ENCODE measurements at places on chromosomes 1 and 21.

- DNase-seq: no peak
These were observed 30.1 kb downstream of the RGS5 start for GRCh38 chr1:163172596-163172995.

DNA sequence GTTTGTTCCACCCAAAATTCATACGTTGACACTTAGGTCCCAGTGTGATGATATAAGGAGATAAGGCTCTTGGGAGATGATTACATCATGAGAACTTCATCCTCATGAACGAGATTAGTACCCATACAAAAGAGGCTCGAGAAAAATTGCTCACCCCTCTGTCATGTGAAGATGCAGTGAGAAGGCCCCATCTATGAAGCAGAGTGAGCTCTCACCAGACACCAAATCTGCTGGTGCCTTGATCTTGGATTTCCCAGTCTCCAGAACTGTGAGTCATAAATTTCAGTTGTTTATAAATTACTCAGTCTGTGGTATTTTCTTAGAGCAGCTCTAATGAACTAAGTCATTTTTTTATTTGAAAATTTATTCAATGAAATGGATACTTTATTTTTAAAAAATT is 42.6 kb upstream of the USP25 start:
- DNase-seq: no peak

DNA sequence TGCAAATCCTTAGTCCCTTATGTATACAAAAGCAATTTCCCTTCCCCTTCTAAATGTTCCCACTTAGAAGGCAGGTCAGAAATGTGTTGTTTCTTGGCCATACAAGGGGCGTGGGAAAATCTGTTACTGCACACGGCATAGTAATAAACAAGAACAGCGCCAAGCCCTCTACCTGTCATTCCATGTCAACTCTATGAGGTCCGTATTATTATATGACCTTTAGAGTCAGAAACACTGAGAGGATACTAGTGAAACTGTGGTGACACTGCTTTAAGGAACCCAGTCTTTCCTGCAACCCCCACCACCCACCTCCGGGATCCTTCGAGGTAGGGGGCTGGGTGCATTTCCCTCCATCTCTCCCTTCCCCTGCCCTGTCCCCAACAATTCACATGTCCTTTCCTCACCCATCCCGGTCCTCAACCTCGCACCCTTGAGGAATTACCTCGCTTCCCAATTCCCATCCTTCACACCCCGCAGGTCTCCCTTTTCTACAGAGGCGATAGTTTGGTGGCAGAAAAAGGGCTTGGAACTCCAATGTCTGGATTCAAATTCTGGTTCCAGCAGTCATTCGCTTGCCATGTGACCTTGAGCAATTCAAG is 647 bp downstream of the SDHB start:
- DNase-seq: no peak

DNA sequence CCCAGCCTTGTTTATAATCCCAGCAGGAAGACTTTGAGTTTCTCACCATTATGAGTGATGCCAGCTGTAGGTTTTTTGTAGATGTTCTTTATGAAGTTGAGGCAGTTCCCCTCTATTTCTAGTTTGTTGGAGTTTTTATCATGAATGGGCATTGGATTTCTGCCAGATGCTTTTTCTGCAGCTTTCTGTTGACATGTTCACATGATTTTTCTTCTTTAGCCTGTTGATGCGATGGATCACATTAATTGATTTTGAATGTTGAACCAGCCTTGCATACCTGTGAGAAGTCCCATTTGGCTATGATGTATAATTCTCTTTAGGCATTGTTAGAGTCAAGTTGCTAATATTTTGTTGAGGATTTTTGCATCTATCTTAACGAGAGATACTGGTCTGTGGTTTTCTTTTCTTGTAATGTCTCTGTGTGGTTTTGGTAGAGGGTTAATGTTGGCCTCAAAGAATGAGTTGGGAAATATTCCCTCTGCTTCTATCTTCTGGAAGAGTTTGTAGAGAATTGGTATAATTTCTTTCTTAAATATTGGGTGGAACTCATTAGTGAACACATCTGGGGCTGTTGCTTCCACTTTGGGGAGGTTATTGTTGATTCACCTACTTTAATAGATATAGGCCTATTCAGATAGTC is 33.2 kb downstream of the ZBTB40 start:
- DNase-seq: no peak

- no peak for DNase-seq
These were observed 329.5 kb downstream of the NPHP4 start for GRCh38 chr1:5662744-5663126.

GRCh38 chr1:208113011-208113410 is 131.2 kb downstream of the PLXNA2 start:
- no peak for DNase-seq

- DNase-seq: no peak
These were observed 41.6 kb upstream of the PPIAL4F start for GRCh38 chr1:144551107-144551542.

DNA sequence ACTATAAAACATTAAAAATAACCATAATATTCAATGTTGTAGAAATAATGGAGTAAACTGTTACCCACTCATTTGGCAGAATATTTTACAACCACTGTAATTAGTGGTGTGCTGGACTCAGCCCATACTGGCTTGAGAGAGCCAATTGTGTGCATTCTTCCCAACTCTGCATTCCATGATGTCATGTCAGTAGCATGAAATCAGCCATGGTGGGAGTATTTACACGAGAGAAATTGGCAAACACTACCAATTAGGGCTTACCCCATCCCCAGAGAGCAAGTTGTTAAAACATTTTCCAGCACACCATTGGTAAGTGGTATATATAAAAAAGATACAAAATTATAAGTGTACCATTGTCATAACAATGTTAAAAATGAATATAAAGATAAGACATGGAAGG is 19.1 kb upstream of the QSOX1 start:
- DNase-seq: no peak

- no peak for DNase-seq
These were observed 46.3 kb upstream of the ETS2 start for GRCh38 chr21:38759413-38759812.

DNA sequence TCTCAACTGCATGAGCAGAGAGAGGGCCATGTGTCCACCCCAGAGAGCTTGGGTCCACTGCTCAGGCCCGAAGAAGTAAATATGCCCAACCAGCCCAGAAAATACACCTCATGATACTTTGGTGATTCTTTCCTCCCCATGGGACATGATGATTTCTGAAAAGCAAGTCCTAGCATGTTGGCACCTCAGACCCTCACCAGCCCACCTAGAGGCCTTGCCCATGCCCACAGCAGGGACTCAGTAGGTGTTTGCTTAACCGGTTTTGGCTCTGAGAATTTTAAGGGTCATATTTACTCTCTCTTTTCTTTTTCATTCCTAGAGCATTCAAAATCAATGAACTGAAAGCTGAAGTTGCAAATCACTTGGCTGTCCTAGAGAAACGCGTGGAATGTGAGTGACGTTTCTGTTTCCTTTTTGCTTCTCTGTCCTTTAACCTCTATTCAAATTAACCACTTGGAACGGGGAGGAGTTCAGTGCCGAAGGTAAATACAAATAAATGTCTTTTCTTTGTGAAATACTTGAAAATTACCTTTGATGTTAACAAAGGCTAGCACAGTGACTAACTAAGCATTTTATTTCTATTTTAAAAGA is 79.7 kb downstream of the PDE9A start:
- DNase-seq: peak; percentile 31

DNA sequence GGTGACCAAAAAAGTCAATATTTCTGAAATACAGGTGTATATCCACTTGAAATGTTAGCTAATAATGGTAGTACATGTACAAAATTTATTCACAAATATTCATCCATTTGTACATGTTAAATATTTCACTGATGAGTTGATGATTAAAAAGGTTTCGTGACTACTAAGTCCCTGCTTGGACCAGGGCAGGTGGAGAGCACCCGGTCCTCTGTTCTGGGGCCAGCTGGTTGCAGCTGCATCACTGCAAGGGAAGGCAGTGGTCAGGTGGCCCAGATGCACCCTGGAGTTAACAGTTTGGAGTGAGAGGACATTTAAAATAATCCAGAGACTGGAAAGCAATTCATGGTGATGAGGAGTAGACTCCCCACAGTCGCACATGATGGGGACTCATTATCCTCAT is 141.2 kb downstream of the ZBTB18 start:
- DNase-seq: no peak

- DNase-seq: no peak
These were observed 14.1 kb downstream of the CNTN2 start for GRCh38 chr1:205056956-205057568.

DNA sequence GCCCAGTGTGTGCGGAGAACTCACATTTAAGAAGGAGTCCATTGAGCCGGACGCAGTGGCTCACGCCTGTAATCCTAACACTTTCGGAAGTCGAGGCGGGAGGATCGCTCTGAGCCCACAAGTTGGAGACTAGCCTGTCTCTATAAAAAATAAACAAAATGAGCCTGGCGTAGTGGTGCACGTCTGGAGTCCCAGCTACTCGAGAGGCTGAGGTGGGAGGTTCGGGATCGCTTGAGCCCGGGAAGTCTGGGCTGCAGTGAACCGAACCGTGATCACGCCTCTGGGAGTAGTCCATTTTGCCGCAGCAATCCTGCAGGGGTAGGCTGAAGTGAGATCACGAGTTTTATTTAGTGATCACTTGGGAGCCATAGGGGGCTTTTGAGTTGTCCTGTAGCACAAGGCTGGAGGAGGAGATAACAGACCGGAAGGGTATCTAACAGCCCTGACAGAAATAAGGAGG is 497 bp upstream of the FUCA1 start:
- no peak for DNase-seq

- no peak for DNase-seq
These were observed 16.0 kb downstream of the DHRS3 start for GRCh38 chr1:12601700-12602658.

DNA sequence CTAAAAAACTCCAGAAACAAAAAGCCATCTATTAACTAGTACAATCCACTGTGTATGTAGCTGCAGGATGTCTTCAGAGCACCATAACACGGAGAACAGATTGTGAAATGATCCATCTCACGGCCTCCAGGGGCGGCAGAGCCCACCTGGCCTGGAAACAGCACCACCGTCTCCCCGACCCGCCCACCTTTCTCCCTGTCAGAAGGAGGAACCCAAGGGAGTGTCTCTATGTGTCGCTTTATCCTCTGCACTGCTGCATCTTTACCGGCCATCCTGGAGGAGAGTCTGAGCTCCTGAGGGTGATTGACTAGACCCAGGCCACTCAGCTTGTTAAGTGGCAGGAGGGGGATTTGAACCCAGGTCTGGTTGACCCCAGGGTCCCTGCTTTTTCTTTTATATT is 405.0 kb downstream of the MATN1 start:
- no peak for DNase-seq

DNA sequence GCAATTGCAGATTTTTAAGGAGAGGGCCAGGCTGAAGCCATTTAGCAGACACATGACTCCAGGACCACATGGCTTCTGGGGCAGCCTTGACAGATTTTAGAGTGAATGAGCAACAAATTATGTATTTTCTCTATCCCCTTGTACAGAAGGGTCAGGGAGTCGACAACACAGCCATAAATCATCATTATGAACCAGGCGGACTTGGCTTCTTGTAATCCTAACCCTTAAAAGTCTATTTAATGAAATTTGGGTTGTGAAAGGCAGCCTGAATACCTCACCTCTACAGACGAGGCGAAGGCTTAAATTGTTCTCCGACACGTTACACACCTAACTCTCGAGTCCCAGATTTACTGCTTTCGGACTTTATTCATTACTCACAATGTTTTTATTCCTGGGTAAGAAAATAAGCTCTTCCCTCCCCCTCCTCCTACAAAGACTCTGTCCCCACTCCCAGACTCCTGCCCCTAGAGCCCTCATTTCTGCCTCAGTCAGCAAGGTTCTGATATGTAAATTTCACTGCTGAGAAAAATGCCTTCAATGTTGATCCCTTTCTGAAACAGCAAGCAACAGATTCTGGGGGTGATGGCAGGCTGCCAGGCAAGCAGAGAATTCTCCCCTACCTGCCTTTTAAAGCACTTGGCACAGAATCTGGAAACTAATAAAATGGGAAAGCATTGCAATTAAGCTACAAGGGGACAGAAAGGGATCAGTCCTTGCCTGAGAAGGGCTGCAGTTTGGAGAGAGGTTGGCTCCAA is 51.6 kb downstream of the PLPP3 start:
- DNase-seq: no peak

- no peak for DNase-seq
These were observed 141.0 kb downstream of the USP25 start for GRCh38 chr21:15870819-15871218.

GRCh38 chr21:27532076-27532475 is 565.2 kb upstream of the ADAMTS5 start:
- DNase-seq: no peak
